ENCODE measurements at places on chromosomes 5 and 9.

GRCh38 chr5:77444356-77444755 is 47.8 kb downstream of the WDR41 start:
- no peak for DNase-seq

- DNase-seq: no peak
These were observed 20.7 kb upstream of the ZNF782 start for GRCh38 chr9:96874947-96875460.

DNA sequence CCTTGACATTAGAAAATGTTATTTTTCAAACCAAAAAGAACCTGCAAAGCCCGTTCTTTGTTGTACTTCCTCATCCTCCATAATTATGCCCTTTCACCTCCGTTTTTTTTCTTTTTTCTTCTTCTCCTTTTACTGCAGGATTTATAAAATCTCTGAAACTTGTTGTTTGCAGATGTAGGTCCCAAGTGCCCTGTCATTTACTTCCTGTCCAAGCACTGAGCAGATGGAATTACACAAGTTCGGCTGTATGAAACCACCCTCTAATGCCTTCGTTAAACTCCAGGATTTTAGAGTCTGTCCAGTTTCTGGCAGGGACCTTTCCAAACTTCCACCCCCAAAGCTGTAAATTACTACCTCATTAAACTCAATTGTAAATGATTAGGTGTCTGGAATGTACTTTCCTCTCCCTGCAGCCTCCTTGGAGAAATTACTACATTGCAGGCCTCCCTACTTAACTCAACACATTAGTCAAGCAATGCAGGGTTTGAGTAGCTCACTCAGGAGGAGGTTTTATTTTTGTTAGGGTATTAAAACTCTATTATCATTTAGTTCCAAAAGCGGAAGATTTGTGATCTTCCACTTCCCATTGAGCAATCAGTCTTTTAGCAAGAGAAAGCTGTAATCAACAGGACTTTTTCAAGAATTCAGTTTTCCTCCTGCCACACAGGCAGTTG is 125.6 kb upstream of the LPAR1 start:
- no peak for DNase-seq

GRCh38 chr5:75465480-75465879 is 45.9 kb downstream of the CERT1 start:
- DNase-seq: no peak

DNA sequence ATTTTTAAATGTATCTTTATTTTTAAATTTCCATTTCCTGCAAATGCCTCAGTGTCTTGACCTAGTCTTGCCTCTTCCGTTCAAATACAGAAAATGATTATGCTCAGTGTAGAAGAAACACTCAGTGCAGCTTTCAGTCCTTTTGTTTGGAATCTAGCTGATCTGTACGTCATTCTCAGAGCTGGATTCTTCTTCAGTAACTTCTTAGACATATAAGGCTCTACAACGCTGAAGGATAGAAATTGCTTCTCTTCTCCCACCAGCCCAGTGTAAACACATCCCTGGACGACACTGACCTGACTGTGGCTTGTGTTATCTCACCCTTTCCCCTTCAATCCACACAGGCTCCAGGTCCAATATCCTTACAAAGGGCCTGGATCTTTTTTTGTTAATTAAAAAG is 3.2 kb upstream of the ALDH1B1 start:
- no peak for DNase-seq

Data from stimulated activated CD4-positive, alpha-beta T cell treated with anti-CD3 and anti-CD28 coated beads, Interleukin-1b, Interleukin-23, amount 100 ng/mL, for 24 hours (primary cell).